Activated CD4-positive, alpha-beta T cell treated with anti-CD3 and anti-CD28 coated beads, Interleukin-2, amount 50 U/mL, for 4 hours (primary cell): ENCODE measurements at places on chromosomes 7 and 10.

- no peak for DNase-seq
Measured at GRCh38 chr7:2896131-2896530, 52.0 kb upstream of the GNA12 start.

GRCh38 chr10:25753776-25754175 is 180.3 kb upstream of the MYO3A start:
- DNase-seq: no peak

GRCh38 chr7:106679153-106679931 is 18.4 kb upstream of the CCDC71L start:
- no peak for DNase-seq

DNA sequence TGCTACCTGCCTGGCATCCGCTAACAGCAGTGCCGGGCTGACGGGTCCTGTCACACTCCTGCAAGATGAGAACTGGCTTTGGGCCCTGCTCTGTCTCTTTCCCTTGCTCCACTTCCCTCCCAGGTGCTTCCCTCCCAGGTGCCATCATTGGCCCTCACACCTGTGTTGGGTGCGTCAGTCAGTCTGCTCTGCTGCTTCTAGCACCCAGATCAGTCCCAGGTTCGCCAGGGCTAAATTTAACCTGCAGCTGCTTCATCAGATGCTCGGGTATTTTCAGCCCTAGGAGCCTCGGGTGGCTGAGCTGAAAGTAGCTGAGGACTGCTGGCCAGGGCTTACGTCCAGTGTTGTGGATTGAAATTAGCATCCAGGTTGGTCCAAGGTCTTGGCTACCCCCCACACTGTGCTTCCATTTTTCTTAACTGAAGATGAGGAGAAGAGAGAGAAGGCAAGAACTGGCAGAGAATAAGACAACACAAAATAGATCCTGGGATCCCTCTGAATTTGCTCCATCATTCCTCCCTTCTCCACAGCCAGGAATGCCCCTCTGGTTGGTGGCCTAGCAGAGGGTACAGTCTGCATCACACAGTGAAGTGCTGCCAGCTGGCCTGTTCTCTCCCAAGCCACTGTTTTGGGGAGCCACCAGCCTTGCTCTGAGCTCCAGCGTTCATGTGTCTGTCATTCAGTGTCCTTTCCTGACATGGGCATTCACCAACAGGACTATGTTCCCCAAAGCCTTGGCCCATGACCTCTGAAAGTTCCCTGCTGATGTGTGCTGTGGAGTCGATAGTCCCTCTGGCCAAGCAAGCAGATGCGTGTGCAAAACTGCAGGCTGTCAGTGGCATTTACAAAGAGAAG is 65.9 kb upstream of the SYPL1 start:
- no peak for DNase-seq

DNA sequence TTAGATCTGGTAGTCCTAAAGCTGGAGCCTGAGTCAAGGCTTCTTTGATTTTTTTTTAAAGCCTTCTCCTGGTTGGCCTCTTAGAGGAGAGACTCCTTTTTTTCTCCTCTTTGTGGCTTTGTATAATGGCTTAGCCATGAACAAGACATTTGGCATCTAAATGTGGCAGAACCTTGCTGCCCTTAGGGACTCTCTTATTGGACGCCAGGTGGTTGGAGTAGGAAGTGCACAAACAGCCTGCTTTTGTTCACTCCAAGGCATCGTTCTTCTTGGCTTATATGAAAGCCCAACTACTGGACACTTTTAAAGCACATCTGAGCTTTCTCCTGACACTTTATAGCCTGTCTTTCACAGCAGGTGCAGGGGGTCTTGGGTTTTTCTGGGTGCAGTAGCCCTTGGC is 25.0 kb downstream of the ZPBP start:
- DNase-seq: no peak

GRCh38 chr10:98019784-98020183 is 10.6 kb downstream of the CRTAC1 start:
- DNase-seq: no peak

DNA sequence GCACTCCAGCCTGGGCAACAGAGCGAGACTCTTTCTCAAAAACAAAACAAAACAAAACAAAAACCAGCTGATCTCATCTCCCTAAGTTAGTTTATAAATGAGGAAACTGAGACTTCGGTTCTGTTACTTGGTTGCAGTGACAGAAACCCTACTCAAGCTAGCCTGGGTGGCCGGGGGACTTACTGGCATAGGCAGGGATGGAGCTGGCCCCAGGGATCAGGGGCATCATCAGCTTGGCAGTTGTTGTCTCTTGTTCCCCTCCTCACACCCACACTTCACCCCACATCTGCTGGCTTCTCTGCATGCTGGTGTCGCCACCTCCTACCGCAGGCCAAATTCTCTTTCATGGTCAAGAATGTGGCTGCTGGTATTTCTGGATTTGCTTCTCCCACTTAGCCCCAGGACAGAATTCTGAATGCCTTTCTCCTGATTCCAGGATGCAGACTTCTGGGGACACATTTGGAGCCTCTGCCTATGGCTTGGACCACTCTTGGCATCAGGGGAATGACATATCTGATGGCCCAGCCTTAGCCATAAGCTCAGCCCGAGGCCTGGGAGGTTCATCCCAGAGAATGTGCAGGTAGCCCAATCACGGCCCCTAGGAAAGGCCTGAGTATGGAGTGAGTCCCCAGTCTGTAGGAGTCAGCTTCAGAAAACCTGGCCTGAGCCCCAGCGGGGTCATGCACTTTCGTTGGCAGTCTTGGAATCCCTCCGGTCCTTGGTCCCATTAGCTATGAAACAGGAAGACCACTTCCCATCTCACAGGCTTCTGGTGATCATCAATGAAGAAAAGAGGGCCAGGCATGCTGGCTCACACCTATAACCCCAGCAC is 41.6 kb upstream of the CTBP2 start:
- DNase-seq: no peak

GRCh38 chr7:92057375-92057774 is 76.9 kb downstream of the CYP51A1 start:
- no peak for DNase-seq

DNA sequence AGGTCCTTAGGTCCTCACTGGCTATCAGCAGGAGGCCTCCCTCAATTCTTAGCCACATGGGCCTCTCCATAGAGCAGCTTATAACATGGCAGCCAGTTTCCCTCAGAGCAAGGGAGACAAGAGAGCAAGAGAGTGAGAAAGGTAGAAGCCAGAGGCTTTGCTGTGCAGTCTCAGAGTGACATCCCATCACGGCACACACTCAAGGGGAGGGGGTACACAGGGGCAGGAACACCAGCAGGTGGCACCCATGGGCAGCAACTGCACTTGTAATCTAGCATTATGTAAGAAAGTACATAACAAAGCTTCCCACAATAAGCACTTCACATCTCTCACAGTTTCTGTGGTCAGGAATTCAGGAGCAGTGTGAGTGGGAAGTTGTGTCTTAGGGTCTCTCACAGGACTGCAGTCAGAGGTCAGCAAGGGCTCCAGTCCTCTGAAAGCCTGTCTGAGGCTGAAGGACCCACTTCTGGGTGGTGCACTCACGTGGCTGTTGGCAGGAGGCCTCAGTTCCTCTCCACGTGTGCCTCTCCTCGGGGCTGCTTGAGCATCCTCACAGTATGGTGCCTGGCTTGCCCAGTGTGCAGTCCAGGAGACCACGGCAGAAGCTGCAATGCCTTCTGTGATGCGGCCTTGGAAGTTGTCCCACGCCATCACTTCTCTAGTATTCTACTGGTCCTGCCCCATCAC is 159.4 kb downstream of the OAT start:
- no peak for DNase-seq

- DNase-seq: no peak
Measured at GRCh38 chr7:24214670-24215069, 69.3 kb upstream of the NPY start.

- DNase-seq: no peak
Measured at GRCh38 chr7:79376299-79377025, 77.0 kb downstream of the MAGI2 start.

GRCh38 chr7:5423976-5424748 is 528 bp upstream of the TNRC18 start:
- no peak for DNase-seq

- no peak for DNase-seq
Measured at GRCh38 chr7:41787651-41788350, 84.9 kb upstream of the INHBA start.
